ENCODE measurements at places on chromosomes 4 and X.

DNA sequence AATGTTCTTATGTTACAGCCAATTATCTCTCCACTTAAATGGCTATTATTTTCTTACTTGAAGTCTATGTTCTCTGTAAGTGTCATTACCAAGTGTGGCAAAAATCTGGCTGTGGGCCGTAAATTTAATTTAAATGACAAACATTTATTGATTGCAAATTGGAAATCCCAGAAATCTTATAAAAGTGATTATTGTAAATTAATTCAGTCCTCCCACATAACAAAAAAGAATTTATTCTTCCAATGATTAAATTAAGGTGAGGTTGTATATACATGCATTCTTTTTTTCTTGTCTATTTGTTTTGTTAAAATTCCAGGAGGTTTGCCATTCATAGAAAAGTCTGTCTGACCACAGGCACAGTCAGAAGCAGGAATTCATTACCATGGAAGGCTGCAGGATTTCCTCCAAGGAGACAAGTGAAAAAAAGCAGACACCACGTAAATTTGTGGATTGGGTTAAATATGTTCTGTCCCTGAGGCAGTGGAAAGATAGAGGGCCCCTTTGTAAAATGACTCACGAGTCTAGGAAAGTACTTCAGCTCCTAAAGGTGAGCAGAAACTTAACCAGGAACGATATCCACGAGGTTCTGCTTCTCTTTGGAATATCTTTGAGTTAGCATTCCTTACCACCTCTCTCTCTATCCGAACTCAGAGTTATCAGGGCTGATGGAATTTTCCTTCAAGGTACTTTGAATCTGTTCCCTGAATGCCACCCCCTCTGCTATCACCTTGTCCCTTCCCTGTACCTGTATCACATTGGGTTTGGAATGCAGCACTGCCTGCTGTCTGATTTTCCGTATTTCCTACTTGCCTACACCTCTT lies 10.7 kb downstream of the PPARGC1A start:
- DNase-seq, result no peak

GRCh38 chrX:34365471-34365870 lies 233.4 kb upstream of the FAM47A start:
- DNase-seq, result peak; percentile 17

DNA sequence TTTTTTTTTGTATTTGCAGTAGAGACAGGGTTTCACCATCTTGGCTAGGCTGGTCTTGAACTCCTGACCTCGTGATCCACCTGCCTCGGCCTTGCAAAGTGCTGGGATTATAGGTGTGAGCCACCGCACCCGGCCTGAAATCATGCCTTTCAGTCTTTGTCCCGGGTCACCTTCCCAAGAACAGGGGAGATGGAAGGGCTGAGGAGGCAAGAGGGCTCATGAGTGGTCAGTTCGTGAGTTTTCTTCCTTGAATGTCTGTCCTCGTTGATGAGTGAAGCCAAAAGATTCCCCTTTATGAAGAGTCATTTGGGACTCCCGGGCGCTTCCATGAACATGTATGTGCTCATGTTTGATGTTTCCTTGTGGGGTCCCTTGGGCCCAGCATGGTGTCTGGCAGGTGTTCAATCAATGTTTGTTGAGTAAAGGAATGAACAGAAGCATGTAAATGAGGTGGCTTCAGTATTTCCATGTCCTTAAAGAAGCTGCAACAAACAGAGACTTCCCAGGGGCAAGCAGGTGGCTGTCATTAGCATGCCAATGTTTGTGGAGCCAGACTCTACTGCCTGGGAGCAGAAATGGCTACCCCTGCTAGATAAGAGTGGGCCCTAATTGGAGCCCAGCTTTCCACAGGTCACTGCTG lies 3.4 kb upstream of the SEPTIN6 start:
- no peak for DNase-seq

- DNase-seq, result no peak
Observed at GRCh38 chr4:6541789-6542188, 33.2 kb upstream of the MAN2B2 start.

GRCh38 chr4:124736526-124736925 lies 24.0 kb upstream of the ANKRD50 start:
- no peak for DNase-seq

DNA sequence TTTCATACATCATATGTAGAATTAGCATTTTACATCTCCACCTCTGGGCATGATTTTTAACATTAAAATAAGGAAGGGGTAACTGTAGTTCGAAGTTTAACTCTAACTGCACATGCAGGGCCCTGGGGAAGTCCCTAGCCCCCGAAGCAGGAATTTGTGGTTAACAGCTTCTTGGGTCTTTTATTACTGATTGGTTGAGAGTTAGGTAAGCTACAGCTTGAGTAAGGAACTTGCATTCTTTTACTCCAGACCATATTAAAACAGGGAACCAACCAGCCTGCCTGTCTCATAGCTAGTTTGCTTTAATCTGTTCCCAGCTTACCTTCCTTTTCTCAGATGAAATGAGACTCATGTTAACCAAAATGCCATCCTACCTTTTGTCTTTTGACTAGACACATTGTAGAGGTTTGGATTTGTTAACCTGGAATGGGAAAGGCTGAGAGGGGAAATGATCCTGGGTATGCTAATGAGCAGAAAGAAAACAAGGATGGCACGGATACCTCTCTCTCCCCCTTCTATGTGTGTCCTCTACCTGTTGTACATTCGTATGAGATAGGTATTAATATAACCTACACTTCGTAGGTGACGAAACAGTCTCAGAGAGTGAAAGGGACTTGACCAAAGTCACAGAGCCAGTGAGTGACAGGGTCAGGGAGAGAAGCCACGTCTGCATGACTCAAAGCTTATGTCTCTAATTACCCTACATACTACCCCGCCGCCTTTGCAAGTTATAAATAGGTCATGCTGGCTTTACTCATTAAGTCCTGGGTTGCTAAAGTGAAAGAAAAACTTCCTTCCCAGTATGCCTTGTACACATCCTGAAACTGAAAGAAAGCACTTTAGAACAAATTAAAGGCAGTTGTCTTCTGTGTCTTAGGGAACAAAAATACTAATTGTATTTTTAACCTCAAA lies 119.5 kb upstream of the AFF2 start:
- DNase-seq, result no peak

DNA sequence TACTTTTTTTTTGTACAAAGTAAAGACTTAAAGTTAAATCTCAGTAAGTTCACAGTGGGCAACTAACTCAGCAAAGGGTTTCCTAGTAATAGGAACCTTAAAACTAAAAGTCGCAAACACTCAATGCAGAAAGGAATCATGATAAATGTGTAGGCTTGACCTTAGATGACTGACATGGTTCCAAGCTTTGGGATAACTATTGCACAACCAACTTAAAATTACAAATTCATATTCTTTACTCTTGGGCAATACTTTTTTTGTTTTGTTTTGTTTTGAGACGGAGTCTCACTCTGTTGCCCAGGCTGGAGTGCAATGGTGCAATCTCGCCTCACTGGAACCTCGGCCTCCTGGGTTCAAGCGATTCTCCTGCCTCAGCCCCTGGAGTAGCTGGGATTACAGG lies 8.2 kb downstream of the ELOVL6 start:
- no peak for DNase-seq

DNA sequence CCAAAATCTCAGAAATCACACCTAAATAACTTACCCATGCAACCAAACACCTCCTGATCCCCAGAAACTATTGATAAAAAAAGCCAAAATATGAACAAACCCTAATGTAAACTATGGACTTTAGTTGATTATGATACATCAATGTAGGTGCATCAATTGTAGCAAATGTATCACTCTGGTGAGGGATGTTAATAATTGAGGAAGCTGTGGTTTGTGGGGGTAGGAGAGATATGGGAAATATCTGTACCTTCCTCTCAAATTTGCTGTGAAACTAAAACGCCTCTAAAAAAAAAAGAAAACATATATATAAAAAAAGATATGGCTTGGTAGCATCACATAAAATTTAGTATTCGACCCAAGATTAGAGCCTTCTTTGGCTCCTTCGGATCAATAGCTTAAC lies 144.3 kb upstream of the CPEB2 start:
- DNase-seq, result no peak

GRCh38 chr4:153939570-153939969 lies 150.7 kb upstream of the SFRP2 start:
- no peak for DNase-seq

- DNase-seq, result no peak
Observed at GRCh38 chrX:113384628-113385027, 544.0 kb upstream of the AMOT start.

- DNase-seq, result no peak
Observed at GRCh38 chr4:139247700-139248238, 32.3 kb downstream of the MGARP start.

DNA sequence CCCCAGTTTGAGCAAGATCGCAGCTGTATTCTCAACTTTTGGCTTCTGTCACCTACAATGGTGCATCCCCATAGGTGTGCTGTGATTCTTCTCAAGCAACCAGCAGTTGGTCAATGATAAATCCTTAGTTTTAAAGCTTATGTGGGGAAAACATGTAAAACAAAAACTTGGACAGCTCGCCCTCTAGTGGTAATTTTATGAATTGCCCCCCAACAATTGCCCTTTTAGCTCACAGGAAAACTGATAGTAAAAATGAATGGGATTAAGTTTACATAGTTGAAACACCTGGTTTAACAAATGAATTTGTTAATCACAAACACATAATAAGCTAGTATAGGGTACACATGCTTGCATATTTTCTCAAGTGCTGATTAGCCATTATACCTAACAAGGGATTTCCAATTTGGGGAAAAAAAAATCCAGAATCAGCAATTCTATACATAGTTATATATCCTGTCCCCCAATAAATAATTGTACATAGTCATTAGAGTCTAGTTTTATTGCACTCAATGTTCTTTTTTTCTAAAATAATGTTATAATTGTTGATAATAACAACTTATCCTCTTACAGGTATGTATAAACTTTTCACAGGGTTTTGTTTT lies 30.1 kb downstream of the TEX13A start:
- DNase-seq, result peak; percentile 8

DNA sequence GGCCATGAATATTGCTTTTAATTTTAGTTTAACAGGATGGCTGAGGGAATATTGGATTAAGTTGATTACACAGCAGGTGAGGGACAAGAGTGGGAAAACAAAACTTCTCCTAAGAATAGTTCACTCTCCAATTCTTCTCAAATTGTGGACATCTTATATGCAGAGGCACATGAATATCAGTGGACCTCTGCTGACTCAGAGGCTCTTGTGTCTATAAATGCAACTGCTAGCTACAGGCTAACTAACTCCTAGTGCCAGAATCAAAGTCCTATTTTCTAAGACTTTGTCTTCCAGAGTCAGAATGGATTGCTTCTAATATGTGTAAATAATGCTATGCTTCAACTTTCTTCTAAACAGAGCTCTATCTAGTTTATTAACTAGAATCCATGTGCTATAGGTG lies 175.8 kb downstream of the IL15 start:
- no peak for DNase-seq

Measured in iPS-NIHi11 (cell line).